T-helper 22 cell (primary cell): ENCODE measurements at places on chromosomes 16 and 17.

GRCh38 chr17:59221159-59221847 lies 992 bp downstream of the GDPD1 start:
- no peak for DNase-seq

DNA sequence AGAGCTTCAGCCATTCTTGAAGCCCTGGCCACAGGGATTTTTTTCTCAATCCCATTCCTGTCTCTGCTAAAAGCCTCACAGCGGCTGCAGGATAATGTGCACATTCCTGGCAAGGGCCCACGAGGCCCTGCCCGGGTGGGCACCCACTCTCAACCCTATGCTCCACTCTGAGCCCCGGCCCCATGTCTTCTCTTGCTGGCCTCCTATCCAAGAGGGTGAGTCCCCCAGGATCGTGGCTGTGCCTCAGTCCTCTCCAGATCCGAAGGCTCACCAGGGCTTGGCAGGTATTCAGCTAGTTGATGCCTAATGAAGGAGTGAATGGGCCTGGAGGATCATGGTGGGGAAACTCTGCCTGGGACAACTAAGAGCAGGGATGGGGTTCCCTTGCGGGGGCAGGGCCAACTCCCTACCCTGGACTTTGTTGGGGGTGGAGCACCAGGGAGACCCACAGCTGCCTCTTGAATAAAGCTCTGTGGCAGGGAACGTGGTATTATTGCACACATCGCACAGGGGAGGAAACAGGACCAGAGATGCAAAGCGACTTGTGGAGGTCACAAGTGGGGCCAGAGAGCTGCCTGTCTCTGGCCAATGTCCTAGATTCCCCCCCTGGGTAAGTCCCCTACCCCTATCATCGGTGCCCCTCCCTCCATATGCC lies 5.4 kb downstream of the ARHGAP27 start:
- DNase-seq, result no peak

- DNase-seq, result no peak
Observed at GRCh38 chr16:88763502-88764053, 21.4 kb downstream of the PIEZO1 start.

- no peak for DNase-seq
Observed at GRCh38 chr16:69435977-69436820, 11.8 kb downstream of the CYB5B start.

DNA sequence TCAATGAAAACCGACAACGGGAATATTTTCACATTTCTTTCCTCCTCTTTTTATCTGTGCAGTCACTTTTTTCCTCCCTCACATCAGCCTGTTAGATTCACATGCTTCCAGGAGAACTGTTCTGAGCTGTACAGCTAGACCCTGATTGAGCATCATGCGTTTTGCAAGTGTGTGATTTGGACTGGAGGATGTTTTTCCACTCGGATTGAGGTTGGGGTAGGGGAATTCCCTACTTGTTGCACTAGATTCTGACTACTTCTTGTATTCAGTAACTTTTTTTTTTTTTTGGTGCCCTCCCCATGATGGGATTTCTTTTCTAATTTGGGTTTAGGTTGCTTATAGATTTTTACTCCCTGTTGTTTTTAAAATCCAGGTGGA lies 4.8 kb downstream of the MSI2 start:
- no peak for DNase-seq

GRCh38 chr17:3576970-3577369 lies 19.4 kb upstream of the TRPV3 start:
- DNase-seq, result no peak

DNA sequence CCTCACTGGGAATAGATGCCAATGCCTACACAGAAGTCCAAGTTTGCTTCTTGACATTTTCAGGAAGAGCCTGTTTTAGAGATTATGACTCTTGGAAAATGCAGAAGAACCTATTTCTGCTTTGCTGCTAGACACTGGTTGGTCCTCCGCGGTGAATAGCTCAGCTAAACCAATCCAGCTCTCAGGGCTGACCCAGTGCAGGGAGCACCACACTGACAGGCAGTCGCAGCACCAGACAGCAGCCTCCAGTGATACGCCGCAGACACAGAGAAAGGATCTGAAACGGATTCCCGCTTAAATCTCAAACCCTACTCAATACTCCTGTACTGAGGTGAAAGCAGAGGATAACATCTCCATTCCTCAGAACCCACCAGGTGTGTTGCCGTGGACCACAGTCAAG lies 183.4 kb downstream of the ENGASE start:
- no peak for DNase-seq

GRCh38 chr17:72710202-72710601 lies 382.3 kb downstream of the SLC39A11 start:
- DNase-seq, result no peak

- no peak for DNase-seq
Observed at GRCh38 chr16:69179328-69180010, 7.5 kb upstream of the SNTB2 start.

DNA sequence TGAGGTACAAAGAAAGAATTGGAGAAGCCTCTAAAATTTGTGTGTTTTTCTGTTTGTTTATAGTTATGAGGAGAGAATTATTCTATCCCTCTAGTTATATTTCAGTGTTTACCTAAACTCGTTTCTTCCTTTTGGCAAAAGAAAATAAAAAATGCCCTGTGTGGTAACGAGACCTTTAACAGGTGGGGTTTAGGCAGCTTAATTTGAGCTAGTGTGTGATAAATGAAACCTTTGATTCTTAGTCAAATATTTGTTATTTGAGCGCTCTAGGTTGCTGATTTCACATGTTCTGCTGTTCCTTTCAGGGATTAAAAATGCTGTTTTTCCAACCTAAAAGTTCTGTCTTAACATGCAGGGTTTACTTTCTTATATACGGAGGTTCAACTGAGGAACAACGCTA lies 17.5 kb downstream of the ERCC4 start:
- no peak for DNase-seq

GRCh38 chr17:63490329-63490728 lies 13.5 kb downstream of the ACE start:
- DNase-seq, result no peak

GRCh38 chr16:81701296-81701970 lies 77.7 kb upstream of the PLCG2 start:
- DNase-seq, result no peak

DNA sequence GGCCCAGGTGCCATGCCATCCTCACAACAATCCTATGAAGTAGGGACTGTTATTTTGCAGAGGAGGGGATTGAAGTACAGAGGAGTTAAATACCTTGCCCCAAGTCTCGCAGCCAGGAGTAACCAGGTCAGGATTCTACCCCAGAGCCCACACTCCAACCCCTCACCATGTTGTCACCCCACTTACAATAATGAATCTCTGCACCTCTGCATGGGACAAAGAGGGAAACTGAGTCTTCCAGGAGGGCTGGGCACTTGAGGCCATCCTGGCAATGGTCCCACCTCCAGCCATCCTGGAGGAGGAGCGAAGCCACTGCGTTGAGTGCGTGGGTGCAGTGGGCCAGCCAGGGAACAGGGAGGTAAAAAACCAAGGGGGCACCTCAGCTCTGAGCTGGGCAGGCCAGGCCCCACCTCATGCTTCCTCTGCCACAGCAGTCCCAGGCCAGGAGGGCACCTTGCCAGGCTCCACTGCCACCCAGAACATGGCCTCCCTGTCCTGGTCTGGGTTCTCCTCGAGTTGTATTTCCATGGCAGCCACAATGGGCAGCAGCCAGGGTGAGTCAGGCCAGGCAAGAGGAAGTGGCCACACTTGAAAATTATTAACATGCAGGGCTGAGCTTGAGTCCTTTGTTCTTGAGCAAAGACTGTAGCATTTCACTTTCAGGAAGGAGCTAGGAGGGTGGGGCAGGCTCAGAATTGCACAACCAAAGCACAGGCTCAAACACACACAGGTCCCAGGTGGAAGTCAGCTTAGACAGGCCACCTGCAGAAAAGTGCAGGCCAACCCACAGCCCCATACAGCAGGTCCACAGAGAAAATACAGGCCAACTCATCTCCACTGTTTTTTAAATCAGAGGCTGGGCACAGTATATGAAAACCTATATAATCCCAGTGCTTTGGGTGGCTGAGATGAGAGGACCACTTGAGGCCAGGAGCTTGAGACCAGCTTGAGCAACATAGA lies 52.1 kb downstream of the CUEDC1 start:
- DNase-seq, result no peak

GRCh38 chr16:50664270-50664669 lies 16.8 kb downstream of the SNX20 start:
- DNase-seq, result no peak

GRCh38 chr16:1819611-1820010 lies 7.0 kb downstream of the HAGH start:
- DNase-seq, result no peak

DNA sequence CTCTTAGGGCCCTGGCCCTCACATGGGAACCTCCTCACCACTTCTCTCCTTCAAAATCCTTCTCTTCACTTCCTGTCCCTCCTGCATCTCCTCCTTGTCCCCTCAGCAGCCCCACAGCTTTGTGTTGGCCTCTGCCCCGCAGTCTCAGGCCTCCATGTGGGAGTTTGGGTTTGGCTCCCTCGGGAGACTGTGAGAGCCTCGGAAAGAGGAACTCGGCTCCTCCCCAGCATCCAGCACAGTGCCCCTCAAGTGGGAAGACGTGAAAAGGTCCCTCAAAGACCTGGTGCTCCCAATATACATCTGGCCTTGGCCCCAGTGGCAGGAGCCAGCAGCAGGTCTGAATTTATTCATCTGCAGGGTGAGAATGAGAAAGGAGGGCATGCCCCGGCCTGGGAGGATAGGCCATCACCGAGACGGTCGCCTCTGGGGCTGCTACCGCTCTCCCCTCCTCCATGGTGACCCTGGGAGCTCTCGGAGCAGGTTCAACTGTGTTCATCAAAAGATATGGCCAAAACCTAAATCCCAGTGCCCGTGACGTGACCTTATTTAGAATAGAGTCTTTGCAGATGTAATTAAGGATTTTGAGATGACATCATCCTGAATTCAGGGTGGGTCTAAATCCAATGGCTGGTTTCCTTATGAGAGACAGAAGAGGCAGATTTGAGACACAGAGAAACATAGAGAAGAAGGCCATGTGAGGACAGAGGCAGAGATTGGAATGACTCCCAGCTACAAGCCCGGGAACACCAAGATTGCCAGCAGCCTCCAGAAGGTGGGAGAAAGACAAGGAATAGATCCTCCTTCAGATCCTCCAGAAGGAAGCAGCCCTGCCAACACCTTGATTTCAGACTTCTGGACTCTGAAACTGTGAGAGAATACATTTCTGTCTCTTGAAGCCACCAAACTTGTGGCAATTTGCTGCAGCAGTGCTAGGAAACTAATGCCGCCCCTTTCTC lies 135.1 kb downstream of the MRM1 start:
- DNase-seq, result no peak

DNA sequence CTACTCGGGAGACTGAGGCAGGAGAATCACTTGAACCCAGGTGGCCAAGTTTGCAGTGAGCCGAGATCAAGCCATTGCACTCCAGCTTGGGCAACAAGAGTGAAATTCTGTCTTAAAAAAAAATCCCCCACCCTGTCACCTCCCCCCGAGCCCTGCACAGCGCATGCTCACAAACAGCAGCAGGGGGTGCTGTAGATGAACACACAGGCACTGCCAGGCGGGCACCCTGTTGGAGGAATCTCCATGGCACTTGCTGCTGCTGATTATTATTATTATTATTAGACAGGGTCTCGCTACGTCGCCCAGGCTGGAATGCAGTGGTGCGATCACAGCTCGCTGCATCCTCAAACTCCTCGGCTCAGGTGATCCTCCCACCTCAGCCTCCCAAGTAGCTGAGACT lies 24.6 kb downstream of the FZD2 start:
- DNase-seq, result no peak

GRCh38 chr16:2209258-2210008 lies 1.2 kb downstream of the BRICD5 start:
- no peak for DNase-seq

DNA sequence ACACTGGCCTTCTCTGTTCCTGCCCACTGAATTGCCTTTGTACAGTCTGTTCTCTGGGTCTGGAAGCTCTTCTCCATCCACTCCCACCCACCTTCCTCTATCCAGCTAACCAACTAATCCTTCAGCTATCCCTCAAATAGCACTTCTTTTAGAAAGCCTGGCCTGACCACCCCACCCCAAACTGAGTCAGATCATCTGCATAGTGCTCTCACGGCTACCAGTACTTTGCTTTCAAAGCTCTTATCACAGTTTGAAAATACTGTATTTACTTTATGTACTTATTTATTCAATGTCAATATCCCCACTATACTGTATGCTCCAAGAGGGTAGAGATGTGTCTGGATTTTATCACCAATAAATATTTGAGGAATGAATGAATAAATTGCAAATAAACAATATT lies 4.5 kb upstream of the CLDN7 start:
- no peak for DNase-seq

DNA sequence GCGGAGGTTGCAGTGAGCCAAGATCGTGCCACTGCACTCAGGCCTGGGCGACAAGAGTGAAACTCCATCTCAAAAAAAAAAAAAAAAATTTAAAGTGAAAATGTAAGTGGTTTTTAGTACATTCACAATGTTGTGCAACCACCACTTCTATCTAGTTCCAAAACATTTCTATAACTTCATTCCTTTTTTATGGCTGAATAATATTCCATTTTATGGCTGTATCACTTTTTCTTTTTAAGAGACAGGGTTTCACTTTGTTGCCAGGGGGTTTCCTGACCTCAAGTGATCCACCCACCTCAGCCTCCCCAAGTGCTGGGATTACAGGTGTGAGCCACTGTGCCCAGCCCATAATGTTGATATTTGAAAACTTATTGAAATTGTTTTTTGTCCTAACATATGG lies 11.7 kb upstream of the CMTM3 start:
- no peak for DNase-seq

GRCh38 chr17:48883171-48883570 lies 9.4 kb upstream of the ATP5MC1 start:
- no peak for DNase-seq

DNA sequence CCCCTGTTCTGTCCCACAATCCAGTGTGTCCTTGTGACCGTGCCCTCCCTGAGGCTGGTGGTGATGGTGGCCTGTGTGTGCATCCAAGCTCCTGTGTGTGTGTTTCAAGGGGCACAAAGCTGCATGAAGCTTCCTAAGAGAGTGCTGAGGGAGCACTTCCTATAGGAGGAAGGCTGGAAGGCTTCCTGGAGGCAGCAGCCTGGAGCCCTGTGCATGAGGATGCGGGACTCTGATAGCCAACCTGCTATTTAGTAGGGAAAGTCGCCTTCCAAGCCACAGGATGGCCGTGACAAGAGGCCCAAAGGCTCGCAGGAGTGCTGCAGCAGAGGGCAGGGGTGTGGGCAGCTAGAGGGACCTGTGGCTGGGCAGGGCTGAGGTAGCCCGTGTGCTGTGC lies 8.3 kb downstream of the MYO15B start:
- no peak for DNase-seq

GRCh38 chr17:39603304-39604016 lies 4.3 kb downstream of the NEUROD2 start:
- DNase-seq, result no peak

DNA sequence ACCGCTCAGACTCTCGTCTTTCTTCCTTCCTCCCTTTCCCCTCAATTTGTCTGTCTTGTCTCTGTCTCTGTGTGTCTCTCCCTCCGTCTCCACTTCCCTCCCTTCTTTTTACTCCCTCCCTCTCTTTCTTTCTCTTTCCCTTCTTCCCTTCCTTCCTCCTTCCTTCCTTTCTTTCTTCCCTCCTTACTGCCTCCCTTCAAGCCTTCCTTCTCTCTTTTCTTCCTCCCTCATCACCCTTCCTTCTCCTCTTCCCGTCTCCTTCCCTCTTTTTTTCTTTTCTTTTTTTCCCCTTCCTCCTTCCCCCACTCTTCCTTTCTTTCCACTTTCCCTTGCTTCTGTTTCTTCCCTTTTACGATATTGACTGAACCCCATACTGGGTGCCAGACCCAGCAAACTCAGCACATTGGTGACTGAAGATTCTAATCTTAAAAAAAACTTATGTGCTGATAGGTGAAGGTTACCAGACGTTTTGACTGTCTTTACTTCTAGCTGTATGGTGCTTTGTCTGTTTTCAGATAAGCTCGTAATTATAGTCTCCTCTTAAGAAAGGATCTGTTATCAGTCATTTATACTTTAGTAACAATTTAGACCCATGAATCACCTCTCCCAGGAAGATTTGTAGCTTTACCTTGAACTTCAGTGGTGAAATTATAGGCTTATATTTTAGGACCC lies 481 bp upstream of the BRD7 start:
- DNase-seq, result no peak
